ENCODE measurements at places on chromosomes 5 and 9.

DNA sequence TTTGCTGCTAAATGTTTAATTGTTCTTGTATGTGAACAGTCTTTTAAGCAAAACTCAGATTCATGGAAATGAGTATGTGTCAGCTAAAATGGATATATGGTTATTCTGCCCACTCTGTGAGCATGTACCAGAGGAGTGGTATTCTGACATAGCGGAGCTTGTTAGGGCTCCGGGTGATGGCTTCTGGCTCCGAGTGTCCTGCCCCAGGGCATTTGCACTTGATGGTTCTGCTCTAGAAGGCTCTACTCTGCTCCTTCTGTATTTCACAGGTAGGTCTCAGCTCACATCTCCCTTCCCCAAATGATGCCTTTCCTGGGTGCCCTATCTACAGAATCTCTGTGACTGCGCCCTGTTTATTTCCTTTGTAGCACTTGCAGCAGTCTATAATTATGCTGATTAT, 113.3 kb downstream of the ARHGAP26 start:
- DNase-seq = no peak

DNA sequence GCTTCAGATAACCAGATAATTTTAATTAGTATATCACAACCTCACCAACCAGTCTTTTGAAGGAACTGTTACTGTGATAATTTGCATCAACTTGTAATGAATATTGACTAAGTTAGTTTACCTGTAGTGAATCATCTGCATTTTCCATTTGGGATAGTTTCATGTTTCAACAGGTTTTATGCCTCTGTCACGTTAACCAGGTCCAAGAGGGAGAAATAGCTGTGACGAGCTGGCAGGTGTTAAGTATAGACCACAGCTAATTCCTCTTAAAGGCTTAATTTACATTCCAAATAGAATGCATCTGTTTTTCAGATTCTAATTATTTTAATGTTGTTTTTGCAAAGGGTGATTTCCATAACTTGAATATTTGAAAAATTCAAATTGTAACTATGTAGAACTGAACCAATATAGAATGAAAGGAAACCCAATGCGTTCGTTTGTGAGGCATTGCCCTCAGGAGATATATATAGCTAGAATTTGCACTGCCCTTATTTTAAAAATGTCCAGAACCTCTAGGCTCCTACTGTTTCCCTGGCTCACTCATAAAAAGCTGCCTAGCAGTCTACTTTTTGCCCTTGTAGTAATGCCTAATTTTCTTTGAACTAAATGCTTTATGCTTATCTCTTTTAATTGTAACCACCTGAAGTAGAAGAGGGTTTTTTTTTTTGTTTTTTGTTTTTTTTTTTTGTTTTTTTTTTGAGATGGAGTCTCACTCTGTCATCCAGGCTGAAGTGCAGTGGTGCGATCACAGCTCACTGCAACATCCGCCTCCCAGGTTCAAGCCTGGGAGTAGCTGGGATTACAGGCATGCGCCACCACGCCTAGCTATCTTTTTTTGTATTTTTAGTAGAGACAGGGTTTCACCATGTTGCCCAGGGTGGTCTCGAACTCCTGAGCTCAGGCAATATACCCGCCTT, 270.5 kb downstream of the SMARCA2 start:
- no peak for DNase-seq

DNA sequence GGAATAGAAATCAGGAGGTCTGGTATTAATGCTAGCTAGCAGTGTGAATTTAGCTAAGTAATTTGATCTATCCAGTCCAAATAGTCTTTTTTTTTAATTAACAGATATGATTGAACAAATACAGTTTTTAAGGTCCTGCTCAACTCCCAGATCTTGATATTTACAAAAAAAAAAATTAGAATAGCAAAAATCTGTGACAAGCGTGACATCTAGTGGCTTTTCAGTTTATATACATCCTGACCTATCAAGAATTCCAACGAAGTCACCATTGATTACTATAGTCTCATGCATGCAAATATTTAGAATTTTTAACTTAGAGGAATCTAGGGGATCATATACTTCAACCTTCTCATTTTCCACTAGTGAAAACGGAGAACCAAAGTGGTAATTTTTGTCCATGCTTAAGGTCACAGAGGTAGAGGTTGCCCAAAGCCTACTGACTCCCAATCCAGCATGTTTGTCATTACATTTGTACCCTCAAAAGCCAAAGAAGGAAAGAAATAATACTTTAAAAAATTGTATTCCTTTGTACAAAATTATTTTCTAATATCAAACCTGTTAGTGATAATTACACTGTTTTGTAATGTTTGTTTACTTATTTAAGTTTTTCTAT, 17.6 kb upstream of the TARS1 start:
- DNase-seq = no peak

DNA sequence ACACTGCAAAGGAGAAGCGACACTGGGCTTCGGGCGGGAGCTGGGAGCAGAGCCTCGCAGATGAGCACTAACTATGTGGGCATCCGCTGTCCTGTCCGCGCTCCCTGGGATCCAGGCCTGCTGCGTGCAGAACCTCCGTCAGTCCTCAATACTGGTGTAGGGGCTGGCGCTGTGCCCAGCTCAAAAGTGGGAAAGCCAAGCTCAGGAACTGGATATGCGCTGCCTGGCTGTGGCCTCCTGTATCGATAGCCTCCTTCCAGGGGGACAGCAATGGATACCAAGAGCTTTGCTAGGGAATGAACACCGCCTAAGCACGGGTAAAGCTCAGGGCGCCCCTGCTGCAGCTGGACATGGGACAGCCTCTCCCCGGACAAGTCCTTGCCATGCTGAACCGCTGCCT, 270.4 kb downstream of the NSG2 start:
- no peak for DNase-seq

- DNase-seq = no peak
These were observed 32.0 kb upstream of the PANK3 start for GRCh38 chr5:168611165-168611564.

GRCh38 chr5:113295111-113295539, 139.7 kb downstream of the TSSK1B start:
- DNase-seq = no peak

- DNase-seq = no peak
These were observed 27.5 kb downstream of the B4GALT1 start for GRCh38 chr9:33139421-33140228.

DNA sequence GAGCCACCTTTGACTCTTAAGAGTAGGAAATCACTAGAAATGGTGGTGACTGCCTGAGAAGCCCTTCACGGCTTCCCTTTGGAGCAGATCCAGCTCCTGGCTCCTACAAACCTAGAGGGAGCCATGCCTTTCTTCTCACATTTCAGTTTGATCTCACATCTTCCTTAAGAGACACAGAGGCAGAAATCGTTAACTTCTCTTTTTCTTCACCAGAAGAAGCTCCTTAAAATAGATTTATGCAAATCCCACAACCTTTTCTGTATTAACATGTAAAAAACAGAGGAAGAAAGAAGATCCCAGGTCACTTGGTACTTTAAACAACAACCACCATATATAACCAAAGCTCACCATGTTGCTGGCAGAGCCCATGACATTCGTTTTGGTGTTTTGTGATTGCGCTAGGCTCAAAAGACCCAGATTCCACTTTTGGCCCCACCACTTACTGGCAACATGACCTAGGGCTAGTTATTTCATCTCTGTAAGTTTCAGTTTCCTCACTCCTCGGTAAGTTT, 29.6 kb downstream of the PAX5 start:
- DNase-seq = no peak

GRCh38 chr5:56142614-56143372, 90.3 kb downstream of the ANKRD55 start:
- DNase-seq = no peak

DNA sequence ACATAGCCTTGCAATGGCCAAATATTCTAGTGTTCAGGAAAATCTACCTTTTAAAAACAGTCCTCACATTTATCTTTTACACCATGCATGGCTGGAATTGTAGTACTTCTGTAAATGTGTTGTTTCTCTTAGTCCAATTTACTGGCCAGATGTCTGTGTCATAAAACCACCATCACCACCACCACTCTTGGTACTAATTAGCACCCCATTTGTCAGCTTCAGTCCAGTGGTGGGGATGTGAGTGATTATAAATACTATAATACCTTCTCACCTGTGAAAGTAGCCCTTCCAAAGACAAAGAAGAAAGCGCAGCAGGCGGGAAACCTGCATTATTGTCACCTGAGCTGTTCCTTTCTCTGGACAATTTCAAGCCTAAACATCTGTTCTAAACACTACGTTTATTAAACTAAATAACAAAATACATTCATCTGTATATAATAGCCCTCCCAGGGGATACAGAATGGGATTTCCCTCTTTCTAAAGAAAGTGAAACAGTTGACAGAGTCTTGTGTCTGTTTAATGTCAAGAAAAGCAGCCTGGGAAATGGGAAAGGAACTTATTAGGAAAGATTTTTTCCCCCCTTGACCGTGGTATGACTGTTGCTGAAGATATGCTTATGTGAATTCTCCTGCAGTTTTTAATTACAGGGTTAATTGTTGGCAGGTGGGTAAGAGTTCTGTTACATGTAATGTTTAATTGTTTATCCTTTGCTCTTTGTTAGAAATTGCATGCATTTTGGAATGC, 144.5 kb upstream of the NUDT12 start:
- DNase-seq = no peak

DNA sequence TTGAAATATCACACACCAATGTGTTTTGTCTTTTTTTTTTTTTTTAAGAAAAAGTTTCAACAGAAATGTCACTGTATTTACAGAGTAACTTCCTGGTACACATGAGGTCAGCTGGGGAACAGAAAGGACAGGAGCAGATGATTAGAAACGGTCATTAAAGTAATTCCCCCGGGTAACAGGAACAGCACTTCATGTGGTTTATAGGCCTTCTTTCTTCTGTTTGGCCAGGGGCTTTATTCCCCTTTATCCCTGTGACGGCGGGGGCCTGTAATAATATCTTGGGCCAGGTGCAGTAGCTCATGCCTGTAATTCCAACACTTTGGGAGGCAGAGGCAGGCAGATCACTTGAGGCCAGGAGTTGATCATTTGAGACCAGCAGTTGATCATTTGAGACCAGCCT, 30.5 kb upstream of the MSH3 start:
- DNase-seq = peak; percentile 45

DNA sequence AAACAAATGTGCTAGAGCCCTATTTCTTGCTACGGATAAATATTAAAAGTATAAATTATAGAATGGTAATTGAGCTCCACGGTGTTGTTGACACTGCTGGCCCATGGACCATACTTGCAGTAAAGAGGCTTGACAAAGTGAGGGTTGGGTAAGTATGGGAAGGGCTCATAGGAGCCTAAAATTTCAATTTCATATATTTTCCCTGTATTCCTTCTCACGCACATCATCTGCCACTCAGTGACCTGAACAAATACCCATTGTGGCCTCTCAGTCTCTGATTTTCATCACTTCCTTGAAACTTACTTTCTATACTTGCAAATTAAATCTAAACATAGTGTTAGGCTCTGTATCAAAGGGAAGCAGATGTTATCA, 116.5 kb downstream of the PIK3R1 start:
- no peak for DNase-seq

- no peak for DNase-seq
These were observed 206.4 kb upstream of the EGFLAM start for GRCh38 chr5:38051711-38052511.

- DNase-seq = no peak
These were observed 104.7 kb downstream of the LHFPL2 start for GRCh38 chr5:78543916-78544315.

DNA sequence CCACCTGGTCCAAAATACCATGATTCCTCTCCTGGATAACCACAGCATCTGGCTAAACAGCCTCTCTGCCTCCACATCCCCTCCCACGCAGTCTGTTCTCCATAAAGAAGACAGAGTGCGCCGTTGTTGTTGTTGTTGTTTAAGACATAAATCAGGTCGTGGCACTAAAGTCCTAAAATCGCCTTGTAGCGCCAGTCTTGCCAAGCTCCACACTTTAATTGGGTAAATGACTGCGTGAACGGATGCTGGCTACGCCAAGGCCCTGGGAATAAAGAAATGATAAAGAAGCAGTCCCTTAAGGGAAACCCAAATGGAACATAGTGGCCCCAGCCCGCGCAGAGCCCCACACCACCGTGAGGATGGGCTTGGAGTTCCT, 364 bp upstream of the SFXN1 start:
- DNase-seq = no peak

GRCh38 chr9:93452710-93453046, 703 bp downstream of the FAM120AOS start:
- no peak for DNase-seq

DNA sequence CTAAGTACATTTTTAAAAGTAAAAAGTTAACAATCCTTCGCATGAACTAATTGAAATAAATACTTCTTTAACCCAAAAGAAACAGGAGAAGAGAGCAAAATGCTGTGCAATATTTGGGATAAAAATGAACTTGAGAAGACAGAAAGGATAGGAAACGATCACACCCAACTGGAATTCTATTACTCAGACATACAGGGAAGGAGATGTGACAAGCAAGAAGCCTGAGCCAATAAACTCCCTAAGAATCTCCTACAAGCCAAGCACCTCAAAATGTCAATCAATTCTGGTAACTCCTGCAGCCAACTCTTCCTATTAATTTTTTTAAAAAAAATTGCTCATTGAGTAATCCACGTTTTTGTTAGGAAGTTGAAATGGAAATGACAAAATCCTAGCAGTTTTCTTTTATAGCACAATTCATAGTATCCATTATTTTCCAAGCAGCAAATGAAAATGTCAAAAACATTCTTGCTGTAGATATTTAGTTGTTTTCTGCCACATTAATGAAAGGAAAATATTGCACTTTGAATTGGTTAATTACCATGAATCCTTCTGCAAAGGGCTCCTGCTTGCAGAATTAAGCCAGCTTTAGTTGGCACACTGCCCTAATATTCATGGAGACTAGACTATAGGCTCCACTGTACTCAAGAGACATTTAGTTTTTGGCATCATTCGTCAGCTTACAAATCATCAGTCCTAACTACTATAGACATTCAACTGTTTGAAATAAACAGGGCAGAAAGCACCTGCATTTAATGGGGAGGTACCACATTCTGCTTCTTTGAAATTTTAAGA, 89.0 kb downstream of the RFX3 start:
- no peak for DNase-seq

DNA sequence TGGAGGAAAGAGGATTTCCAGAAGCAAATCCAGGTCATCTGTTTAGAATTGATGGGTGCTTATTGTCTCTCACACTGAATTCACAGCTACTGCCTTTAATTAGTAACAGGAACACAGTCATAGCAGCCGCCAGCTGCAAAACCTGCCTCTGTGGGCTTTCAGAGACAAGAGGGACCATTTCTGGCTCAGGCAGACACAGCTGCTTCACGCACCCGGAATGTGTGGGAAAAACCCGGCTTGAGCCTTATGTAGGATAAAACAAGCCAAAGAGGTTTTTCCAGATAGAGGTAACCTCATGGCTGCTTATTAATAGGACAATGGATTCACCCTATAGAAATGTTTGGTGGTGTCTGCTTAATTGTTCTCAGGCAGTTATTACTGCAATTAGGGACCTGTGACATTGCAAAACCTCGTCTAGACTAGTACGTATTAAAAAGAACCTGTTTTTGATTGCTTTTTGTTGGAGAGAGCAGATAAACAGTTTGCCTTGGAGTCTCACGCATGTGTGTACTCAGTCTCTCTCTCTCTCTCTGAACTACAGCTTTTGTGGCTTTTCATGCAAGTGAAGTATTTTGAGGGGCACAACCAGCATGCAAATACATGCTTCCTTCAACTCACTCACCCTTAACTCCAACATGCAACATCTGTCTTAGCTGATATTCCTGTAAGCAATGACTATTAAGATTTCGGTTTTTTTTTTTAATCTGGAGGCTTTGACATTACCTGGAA, 302.7 kb downstream of the PLK2 start:
- no peak for DNase-seq

All from small intestine (tissue), 16 donors.